Left cardiac atrium (tissue), 4 donors: ENCODE measurements at places on chromosomes 3 and 15. TPM values are rescaled to one million over a fixed set of nuclear protein-coding genes. Genes with fewer than 3 reads are reported as not detected.

The PTPRG gene
- 37.6 TPM for total RNA-seq

DNA sequence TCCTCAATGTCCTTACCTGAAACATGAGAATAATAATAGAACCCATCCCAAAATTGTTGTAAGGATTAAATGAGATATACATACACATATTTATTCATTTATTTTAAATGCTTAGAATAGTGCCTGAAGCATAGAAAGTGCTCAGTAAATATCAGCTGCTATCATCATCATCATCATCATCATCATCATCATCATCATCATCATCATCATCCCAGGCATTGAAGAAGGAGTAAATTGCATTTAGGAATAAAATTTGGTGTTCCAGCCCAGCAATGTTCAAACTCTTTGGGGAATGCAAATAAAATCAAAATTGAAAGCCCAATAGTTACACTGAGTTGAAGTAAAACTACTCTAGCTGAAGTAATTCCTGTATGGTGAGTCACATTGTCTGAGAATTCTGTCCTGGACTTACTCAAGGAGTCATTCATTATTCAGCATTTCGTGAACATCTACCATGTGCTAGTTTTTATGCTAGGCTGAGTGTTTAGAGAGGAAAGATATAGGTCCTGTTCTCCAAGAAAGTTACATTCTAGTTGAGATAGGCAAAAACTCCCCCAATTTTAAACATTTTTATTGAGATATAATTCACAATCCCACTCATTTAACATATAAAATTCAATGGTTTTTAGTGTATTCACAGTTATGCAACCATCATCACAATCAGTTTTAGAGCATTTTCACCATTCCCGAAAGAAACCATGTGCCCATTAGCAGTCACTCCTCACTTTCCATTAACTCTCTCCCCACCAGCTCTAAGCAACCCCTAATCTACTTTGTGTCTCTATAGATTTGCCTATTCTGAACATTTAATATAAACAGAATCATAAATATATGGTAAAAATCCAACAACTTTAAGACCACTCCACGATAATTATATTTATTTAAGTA is 107.2 kb downstream of the FRMD5 start:
- no peak for DNase-seq

- DNase-seq: no peak
Measured at GRCh38 chr3:174132421-174133042, 726.6 kb upstream of the NAALADL2 start.

The ZNF80 gene
- total RNA-seq: not detected

The TRH gene
- total RNA-seq: not detected

DNA sequence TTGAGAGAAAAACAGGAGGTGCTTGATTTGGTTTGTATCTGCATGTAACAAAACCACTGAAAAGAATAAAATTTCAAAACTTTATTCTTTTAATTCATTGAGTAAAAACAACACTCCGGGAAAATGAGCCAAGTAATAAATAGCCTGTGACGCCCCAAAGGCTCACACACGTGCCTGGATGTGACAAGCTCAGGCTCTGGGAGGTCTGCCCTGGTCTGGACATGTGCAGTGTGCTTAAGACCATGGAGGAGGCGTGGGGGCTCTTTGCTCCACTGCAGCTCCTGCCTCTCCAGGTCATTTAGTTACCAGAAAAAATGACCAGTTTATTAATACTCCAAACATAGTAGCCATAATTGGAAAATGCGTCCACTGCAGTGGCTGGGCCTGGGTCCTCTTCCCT is 8.6 kb upstream of the NME9 start:
- DNase-seq: no peak

The TMEM212 gene
- total RNA-seq: not detected

DNA sequence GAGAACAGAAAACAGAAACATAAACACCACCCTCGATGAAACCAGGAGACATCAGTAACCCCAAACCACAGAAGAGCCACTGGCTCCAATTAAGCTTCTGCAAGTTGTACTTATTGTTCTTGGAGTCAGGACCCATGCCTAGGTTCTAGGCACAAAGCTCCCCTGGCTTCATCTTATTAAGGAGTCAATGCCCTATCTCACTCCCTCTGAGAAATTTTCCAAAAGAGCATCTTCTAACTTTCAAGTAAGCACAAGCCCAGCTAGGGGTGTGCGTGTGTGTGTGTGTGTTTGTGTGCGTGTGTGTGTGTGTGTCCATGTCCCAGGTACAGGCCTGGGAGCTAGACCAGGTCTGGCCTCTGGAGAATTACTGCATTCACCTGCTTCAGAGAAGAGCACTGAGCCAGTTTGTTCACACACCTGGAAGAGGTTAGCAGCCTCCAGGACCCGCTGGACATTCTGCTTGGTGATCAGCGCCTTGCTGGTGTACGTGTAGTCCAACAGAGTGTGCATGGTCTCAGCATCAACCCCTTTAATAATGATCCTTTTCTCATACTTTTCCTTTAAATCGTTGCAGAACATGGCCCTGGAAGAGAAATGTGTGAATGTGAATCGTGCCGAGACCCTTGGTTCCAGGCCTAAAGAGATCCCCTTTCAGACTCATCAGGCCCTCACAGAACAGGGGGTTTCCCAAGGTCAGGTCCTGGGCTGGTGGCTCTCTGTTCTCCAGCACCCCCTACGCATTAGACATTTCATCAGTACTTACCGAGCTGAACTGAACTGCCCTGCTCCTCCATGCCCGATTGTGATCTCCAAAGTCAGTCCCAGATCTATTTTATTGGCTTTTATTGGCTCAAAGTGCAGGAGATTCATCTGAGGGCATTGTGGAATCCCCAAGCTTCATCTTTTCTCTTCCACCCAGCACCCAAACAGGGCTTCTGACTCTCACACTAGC is 27.8 kb downstream of the KLHL6 start:
- no peak for DNase-seq

- no peak for DNase-seq
Measured at GRCh38 chr3:13135811-13136321, 62.6 kb upstream of the IQSEC1 start.

GRCh38 chr3:28252001-28252431 is 10.6 kb downstream of the CMC1 start:
- no peak for DNase-seq

GRCh38 chr3:149507491-149508324 is 33.2 kb downstream of the TM4SF4 start:
- peak; percentile 33 for DNase-seq

The SLC28A1 gene
- total RNA-seq: 0.13 TPM

DNA sequence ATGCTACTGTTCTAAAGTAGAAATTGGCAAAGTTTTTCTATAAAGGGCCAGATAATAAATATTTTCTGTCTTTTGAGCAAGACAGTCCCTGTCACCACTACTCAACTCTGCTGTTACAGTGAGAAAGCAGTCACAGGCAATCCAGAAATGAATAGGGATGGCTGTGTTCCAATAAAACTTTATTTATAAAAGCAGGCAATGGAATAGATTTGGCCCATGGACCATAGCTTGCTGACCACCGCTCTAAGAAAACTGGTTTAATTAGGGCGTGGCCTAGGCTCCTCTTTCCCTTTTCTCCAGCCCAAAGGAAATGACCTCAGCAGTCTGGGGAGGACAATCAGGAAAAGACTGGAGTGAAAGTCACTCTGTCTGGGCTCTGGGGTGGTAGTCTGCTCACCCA is 183.8 kb downstream of the MEGF11 start:
- no peak for DNase-seq

DNA sequence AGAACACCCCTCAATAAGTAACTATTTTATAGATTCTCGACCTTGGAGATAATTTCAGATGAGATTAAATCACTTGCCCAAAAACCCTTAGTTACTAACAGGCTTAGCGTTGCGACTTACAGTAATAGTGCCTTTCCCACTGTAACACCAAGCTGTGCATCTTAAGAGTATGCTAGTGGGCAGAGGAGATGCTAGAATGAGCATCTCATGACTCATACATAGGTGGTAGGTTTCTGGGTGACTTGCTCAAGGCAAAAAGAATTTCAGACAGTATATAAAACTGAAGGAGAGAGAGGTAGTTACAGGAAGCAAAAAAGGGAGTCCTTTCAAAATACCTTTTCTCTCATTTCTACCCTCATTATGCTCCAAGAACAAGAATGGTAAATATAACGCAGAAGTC is 3.9 kb downstream of the KATNBL1 start:
- DNase-seq: no peak

The SMCO1 gene
- total RNA-seq: 28.5 TPM

DNA sequence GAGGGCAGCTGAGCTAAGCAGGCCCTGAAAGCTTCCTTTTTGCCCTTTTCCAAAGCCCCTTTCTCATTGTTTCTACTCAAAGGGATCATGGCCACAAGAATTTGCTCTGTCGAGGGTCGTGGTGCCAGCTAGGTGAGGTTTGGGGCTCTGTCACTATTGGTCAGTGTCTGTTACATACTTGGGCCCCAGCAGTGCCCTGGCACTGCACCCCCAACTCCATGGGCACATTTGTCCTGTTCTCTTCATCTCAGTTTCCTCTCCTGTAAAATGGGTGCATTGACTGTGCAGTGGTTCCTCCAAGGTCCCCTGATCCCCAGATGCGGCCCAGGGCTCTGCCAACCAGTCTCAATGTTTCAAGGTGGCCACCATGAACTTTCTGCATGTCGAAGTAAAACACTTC is 62.1 kb downstream of the SLC6A6 start:
- DNase-seq: no peak

GRCh38 chr15:67803299-67803698 is 22.0 kb upstream of the SKOR1 start:
- no peak for DNase-seq

GRCh38 chr3:101836652-101837598 is 12.4 kb upstream of the NFKBIZ start:
- no peak for DNase-seq

DNA sequence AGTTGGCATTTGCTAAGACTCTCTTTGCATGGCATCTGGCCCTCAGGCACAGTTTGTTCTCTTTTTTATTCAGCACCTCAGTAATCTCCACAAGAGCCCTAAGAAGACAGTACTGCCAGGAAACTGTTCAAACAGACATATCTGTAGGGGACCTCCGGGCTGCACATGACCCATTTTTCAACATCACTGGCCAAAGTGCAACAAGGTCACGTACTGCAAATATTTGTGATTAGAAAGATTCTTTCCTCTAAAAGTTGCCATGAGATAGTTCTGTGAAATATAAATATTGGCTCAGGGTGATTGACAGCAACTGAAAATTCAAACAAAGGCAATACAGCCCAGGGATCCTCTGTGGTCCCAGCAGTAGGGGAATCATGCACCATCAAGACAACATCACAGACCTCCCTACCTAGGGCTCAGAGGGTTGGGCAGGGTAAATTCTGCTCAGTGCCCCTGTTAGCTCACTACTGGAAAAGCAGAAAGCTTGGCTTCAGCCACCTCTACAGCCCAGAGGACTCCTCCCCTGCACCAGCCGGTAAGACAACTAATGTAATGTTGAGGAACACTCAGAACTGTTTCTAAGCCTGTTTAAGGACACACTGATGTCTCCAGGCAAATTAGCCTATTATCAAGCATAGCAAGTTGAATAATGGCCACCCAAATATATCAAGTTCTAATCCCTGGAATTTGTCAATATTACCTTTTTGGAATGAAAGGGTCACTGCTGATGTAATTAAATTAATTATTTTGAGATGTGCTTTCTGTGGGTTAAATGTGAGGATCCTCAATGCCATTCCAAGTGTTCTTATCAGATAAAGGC is 117.4 kb upstream of the LPP start:
- DNase-seq: no peak

The CFAP44 gene
- 2.8 TPM for total RNA-seq

GRCh38 chr15:78641102-78641748 is at the start of gene CHRNB4:
Gene CHRNB4, minus strand, starts transcription at chr15:78641210. Its CDS starts 77 bp downstream, at chr15:78641133.
- no peak for DNase-seq

The TM4SF1 gene
- 194 TPM for total RNA-seq

DNA sequence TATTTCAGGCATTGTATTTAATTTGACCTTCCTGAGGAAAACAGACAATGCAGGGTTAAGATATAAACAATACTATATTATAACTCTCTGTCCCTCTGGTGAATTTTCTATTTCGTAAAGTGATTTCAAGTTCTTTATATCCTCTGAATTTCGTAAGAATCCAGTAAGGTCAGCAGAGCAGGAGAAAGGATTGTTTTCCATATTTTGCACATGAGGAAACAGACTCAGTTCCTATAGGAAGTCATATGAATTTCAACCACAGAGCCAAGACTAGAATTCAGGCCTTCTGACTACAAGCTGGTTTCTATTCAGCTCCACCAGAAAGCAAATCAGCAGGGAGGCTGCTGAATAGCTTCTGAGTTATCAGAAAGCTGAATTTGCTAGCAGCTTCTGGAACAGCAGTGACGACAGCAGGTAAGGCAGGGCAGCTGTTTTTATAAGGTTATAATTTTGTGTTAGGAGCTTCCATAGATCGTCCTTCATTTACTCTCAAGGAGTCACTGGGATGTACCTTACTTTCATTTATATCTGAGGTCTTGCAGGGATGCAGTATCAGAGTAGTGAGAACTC is 11.1 kb upstream of the PLAAT1 start:
- no peak for DNase-seq

The TRAT1 gene
- total RNA-seq: 0.50 TPM

DNA sequence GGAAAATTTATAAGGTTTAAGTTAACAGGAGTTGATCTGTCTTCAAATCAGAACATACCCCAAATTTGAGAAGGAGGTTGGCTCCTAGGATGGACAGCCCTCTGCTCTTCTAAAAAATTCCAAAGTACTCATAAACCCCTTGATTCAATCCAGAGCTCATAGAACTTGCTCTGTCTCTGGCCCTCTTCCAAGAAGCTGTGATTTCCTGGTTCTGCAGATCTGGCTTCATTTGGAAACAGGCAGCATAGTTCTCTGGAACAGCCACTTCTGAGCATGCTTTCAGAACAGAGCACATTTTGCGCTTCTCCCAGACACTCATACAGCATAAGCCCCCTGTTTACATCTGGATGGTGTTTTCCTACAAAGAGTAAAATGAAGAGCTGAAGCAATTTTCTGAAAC is 96.7 kb downstream of the KBTBD8 start:
- no peak for DNase-seq

DNA sequence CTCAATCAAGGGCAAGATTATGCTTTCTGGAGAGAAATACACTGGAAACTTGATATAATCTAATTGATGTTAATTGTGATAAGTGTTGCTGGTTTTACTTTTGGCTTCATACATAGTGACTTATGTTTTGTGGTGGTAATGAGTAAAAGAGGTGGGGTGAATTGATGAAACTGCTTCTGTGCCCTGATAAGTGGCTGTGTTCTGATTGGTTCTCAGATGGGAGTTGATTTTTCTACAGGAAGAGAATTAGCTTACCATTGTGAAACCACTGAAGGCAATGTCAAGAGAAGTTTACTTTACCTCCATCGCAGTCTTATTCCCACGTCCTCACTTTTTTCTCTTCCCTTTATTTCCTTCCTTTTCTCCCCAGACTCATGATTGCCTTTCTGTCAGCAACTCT is 23.8 kb downstream of the TMEM45A start:
- DNase-seq: no peak

The TMEM42 gene
- total RNA-seq: 7.4 TPM

The PLA2G4D gene
- not detected for total RNA-seq
